Activated CD8-positive, alpha-beta T cell treated with anti-CD3 and anti-CD28 coated beads for 36 hours (primary cell): ENCODE measurements at places on chromosomes 13 and 19.
A peak's percentile ranks its signal among the peaks of the same experiment; 100 is the strongest.

DNA sequence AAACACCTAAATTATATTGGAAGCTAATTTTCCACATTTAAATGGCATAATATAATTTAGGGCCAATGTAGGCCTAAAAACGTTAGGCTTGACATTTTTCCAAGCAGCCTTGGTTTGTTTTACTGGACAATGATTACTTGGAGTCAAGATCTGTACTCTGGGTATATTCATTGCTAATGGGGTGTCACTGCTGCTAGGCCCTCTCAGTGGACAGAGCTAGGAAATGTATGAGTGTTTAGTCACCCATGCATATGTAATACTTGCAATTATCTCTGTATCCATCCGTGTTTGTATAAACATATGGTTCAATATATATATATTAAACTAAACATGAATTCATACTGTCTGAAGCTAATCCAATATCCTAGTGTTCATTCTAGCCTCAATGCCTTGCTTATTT, 598.1 kb downstream of the DCT start:
- H3K27ac ChIP-seq: no peak overlapping the region
- H3K27me3 ChIP-seq: peaks cover 3% of the 10 kb centered on the region
- DNase-seq: no peak
- H3K4me3 ChIP-seq: no peak overlapping the region
- H3K36me3 ChIP-seq: no peaks in the 10 kb centered on the region

GRCh38 chr19:16856091-16856490, 26.9 kb downstream of the SIN3B start:
- no peak overlapping the region for H3K27ac ChIP-seq
- no peaks in the 10 kb centered on the region for H3K27me3 ChIP-seq
- peaks cover 18% of the 10 kb centered on the region for H3K36me3 ChIP-seq
- DNase-seq: no peak
- H3K4me1 ChIP-seq: no peaks in the 10 kb centered on the region

DNA sequence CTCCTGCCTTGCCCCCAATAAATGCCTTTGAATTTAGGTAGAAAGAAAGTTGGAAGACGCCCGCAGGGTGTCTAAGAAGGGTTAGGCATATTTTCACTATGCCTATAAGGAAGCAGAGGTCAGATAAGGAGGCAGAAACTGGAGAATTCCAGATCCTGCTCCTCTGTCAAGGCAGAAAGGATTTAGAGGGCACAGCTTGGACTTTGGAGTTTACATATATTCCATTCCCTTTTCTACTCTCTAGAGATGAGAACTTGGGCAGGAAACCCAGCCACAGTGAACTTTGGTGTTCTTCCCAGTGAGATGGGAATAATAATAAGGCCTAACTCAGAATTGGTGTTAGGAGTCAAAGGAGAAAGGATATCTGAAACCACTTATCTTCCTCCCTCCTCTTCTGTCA, 37.4 kb downstream of the CCNE1 start:
- H3K4me3 ChIP-seq: no peak overlapping the region
- H3K36me3 ChIP-seq: no peaks in the 10 kb centered on the region
- H3K27me3 ChIP-seq: no peaks in the 10 kb centered on the region
- H3K27ac ChIP-seq: no peak overlapping the region
- DNase-seq: no peak

GRCh38 chr13:98476538-98476966, 100.4 kb downstream of the STK24 start:
- peak overlapping the region; percentile 56 for H3K4me3 ChIP-seq
- no peaks in the 10 kb centered on the region for H3K27me3 ChIP-seq
- DNase-seq: peak; percentile 96
- H3K4me1 ChIP-seq: peaks cover 72% of the 10 kb centered on the region
- H3K36me3 ChIP-seq: peaks cover 61% of the 10 kb centered on the region

DNA sequence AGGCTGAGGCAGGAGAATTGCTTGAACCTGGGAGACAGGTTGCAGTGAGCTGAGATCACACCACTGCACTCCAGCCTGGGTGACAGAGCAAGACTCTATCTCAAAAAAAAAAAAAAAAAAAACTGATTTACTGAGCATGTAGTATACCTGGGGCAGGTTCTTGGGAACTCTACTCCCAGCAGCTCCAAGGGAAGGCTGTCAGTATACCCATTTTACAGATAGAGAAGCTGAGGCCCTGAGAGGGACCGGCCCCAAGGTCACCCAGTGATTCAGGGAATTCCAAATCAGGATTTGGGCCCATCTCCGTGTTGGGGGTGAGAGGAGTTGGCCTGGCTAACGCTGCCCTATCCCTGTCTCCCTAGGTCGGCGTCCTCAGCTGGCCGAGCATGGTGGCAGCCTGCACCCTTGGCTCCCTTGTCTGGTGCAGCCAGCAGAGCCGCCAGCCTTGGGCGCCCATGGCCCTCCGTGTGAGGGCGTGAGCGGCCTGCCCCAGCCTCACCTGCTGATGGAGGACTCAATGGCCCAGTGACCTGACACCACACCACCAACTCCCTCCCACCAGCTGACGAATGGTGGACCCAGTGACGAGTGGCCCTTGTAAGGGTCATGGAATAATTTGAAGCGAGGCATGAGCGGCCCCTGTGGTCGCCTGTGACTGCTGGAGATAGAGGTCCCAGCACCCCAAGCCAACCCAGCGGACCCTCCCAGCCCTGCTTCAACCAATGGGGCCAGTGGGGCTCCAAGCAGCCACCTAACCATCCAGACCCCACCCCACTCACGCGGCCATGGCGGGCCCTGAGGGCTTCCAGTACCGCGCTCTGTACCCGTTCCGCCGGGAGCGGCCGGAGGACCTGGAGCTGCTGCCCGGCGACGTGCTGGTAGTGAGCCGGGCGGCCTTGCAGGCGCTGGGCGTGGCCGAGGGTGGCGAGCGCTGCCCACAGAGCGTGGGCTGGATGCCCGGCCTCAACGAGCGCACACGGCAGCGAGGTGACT, 2.4 kb downstream of the PIK3R2 start:
- DNase-seq: no peak
- no peak overlapping the region for H3K4me3 ChIP-seq
- H3K27ac ChIP-seq: no peak overlapping the region
- H3K4me1 ChIP-seq: peaks cover 22% of the 10 kb centered on the region
- H3K27me3 ChIP-seq: no peaks in the 10 kb centered on the region

- H3K27ac ChIP-seq: no peak overlapping the region
- no peaks in the 10 kb centered on the region for H3K4me1 ChIP-seq
- no peak for DNase-seq
- H3K36me3 ChIP-seq: no peaks in the 10 kb centered on the region
Measured at GRCh38 chr19:53660584-53660983, 28.8 kb downstream of the DPRX start.
